ENCODE measurements at places on chromosomes 4 and X.

DNA sequence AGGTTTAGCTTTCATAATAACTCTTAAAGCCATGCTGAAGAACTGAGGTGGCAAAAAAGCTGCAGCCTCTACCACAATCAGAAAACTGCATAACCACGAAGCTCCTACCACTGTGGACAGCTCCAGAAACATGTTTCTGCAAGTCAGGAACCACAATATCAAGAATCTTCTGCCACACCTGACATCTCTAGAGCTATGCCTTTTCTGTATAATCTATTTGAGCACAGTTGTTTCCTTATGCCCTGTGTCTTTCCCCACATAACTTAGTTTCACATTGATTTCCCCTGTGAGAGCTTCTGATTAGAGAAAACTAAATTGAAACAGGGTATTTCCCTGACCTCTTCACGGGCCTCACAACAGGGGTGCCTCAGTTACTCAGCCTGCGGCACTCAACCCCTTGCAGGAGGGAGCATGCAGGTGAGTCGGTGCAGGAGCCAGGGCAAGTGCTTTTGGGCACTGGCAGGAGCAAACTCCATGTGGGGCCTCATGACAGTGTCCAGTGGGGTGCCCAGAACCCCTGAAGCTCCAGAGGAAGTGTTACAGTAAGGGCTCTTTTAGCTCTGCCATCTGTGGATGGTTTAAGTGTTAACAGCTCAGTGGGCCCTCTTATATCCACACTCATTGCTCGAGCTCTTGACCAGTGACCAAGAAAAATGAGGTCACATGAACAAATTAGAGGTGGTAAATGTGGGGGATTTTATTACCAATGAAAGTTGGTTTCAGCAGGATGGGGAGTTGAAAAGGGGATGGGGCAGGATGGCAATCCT is 132.8 kb upstream of the BMP3 start:
- no peak for DNase-seq

- no peak for DNase-seq
Measured at GRCh38 chr4:78370631-78371372, 180.8 kb upstream of the ANXA3 start.

DNA sequence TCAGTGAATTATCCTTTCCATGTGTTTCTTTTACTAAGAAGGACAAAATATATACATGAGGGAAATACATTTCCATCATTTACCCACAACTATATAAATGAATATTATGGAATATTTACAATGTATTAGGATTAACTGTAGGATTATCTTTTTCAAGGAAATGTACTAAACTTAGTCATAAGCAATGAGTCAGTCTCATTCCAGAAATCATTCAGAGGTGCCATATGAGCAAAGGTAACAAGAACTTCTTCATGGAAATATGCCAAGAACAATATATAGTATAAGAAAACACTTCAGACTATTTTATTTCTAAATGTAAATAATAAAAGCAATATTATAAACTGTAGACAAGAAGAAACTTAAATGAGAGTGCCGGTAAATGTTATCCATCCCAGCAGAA is 67.1 kb downstream of the USP38 start:
- no peak for DNase-seq

- peak; percentile 65 for DNase-seq
Measured at GRCh38 chr4:52659001-52659721, at the start of gene USP46. TSS of gene USP46 (minus strand) at chr4:52659301. CDS start at chr4:52659150, 151 bp downstream.

DNA sequence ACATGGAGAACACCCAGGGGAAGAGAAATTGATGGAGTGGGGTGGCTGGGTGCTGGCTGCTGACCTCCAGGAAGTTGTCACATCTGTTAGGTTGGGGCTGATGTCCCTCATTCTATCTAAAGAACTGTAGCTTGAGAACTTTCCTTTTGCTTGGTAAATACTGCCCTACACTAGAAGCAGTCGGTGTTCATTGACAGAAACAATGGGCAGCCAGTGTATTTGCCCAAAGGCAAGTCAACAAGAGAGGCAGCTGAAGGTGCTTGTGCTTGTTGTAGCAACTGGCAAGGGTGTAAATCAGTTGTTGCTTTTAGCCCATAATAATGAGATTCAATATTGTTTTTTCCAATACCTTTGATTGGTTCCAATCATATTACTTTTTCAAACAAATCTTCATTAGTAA is 956 bp downstream of the TMEM154 start:
- DNase-seq: peak; percentile 14

DNA sequence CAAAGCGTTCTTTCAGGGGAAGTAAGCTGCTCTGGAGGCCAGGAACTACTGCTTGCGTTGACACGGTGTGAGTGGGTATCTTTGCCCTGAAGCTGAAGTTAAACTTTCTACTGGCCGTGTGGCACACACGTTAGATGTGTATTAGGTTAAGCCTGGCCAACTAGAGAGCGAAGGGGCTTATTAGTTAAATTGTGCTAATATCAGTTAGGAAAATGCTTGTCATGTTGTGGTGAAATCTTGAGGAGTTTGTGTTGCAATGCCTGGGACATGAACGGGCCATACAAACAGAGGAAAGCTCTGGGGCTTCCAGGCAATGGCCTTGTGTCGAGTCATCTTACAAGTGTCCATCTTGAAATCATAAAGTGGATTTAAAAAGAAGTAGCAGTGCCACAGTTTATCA is 62.6 kb downstream of the NSUN7 start:
- no peak for DNase-seq

DNA sequence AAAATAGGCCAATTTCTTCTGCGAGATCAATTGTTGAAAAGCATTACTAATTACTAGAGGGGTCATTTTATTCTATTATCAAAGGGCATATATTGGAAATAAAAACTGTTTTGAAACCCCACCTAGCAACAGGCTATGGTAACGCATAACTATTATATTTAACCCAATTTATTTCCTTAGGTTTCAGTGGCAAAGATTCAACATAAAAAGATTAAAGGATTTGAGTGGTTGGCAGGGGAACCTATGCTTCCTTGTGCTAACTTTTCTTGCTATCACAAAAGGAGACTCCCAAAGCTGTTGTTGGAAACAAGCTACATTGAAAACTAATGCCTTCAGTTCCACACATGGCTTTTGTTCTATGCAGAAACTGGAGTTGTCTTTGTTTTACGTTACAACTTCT is 166.9 kb upstream of the KLF3 start:
- no peak for DNase-seq

GRCh38 chr4:85028910-85029309 is 62.4 kb upstream of the WDFY3 start:
- DNase-seq: no peak

- DNase-seq: peak; percentile 47
Measured at GRCh38 chr4:118326585-118326984, 26.2 kb downstream of the PRSS12 start.

GRCh38 chr4:3317011-3317655 is 24.3 kb downstream of the RGS12 start:
- no peak for DNase-seq

DNA sequence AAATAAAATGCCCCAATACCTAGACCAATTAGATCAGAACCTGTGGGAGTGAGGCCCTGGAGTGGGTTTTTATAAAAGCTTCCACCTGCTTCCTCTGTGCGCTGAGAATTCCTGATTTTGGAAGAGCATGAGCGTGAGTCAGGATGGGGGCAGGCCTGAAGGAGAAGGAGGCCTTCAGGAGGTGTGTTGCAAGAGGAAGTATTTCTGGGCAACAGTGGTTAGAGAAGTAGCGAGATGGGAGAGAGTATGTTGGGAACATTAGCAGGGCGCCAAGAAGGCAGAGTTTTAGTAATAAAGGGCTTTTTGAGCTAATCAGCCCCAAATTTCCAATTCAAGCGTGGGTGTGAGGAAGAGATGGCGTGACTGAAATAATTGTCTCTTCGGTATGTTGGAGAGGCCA is 349.8 kb downstream of the UNC5C start:
- no peak for DNase-seq

DNA sequence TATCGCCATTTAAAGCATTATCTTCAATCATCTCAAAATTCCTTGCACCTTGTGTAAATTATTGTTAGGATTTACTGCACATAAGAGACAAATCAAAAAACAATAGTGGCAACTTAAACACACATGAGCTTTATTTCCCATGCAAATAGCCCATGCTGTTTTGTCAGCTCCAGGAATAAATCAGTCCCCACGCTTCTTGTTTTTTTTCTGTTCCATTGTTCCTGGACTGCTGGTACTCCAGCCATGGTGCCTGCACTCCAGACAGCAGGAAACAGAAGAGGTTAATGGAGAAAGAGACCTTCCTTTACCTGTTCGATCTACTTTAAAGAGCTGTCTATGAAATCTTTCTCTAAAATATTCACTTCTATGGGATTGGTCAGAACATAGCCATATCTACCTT is 1515.7 kb upstream of the TENM3 start:
- no peak for DNase-seq

GRCh38 chrX:13397878-13398818 is 78.3 kb upstream of the ATXN3L start:
- DNase-seq: no peak

DNA sequence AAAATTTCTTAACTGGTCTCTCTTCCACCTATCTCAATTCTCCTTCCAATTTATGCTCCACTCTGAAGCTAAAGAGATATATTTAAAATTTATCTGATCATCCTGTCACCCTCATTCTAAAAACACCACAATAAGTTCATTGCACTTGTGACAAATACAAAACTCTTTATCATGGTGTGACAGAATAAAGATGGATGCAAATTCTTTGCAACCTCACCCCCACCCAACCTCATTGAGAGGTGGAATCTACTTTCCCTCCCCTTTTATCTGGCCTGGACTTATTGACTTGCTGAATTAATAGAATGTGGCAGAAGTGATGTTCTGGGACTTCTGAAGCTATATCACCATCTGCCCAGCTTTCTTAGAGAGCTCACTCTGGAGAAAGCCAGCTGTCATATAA is 46.5 kb downstream of the IDS start:
- no peak for DNase-seq

- no peak for DNase-seq
Measured at GRCh38 chrX:23802431-23802830, 19.5 kb downstream of the SAT1 start.

DNA sequence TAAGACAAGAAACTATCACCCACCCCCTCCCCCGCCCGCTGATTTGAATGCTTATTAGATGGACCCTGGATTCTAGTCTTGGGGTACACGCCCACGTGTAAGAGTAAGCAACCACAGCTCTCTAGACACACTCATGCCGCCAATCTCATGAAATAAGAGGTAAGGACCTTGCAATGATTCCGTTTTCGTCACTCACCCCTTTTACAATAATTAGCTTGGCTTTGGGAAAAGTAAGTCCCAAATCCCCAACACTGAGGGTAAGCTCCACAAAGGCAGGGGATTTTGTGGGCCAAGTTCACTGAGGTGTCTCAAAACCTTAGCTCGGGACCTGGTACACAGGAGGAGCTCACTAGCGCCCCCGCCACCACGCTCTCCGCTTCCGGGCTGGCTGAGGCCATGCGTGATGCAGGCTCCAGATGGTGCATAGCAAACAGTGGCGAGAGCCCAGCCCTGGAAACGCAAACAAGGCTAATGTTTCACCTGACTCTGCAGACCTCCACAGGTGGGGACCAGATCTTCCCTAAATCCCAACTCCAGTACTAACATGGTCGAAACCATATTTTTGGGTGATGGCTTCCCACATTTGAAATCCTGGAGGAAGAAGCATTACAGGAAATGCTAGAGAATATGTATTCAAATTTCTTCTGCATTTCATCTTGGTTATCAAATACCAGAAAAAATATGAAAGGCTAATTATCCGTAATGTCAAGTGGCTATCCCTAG is 4.1 kb downstream of the PLAC8 start:
- DNase-seq: peak; percentile 94

DNA sequence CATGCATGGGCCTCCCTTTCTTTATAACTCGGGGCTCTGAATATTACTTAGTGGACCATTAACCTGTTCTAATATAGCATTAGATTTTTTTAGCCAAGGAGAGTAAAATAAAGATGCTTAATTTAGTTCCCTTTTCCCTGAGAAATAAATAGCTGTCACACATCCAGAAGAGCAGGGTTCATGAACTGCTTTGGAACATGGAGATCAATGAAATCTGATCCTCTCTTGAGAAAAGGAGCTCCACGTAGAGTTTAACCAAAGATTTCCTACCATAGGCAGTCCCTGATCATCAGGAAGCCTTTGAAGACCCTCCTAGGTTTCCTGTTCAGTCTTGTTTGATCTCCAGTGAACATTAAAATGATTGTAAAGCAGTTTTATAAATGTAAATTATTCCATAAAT is 8.5 kb upstream of the PCDH19 start:
- DNase-seq: no peak

DNA sequence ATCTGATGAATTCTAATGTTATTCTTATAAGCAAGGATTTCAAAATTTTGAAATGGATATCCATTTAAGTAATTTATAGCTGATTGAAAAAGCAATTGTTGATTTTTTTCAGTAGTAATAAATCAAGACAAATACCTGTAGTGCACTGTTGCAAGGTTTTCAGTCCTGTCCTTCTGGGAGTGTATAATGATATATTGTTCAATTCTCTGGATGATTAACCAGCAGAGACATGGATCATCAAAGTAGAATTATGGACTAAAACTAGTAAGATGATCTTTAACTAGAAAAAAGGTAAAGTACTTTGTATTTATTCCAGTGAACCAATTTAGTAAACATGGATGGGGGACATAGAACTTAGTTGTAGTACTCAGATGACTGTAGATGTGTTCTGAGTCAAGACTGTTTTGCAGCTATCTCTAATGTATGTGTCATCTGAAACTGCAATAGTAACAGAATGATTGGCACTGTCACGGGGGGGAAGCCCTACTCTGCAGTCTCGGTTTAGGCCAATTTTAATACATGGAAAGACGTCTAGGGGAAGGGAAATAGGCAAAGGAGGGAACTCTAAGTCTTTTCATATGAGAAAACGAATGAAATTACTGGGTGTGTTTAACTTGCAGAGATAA is 121.9 kb downstream of the GLRA3 start:
- DNase-seq: no peak

DNA sequence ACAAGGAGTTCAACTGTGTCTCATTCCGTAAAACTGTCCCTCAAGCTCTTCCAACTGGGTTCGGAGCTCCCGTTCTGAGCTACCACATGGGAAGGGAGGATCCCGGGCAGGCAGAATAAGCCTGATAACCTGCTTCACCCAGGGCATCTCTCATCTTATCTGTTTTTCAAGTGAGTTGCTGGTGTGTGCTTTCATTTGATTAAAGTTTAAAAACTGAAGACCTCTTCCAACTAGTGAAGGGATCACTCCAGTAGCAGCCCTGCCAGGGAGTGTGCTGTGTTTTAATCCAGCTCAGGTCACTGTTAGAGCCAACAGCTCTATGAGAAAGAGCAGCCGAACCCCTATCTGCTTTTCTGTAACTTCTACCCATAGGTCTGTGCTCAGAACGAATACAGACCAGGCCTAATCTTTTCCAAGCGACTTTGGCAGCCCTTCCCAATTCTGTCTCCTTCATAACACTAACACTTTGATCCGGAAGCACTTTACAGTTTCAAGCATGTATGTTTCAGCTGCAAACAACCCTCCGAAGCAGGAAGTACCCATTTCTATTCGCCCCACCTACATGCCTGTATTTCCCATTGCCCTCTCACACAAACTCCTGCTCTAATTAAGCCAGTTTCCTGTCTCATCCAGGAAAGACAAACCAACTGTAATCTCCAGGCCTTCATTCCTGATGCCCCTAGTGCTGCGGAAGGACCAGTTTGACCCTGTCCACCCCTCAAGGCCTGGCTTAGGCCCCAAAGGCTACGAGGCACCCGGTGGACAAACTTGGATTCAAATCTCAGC is 60.9 kb downstream of the IRF2 start:
- no peak for DNase-seq

Data from KBM-7 (cell line).